ENCODE measurements at places on chromosomes 1 and 21. TPM values are rescaled to one million over a fixed set of nuclear protein-coding genes. Genes with fewer than 3 reads are reported as not detected.

DNA sequence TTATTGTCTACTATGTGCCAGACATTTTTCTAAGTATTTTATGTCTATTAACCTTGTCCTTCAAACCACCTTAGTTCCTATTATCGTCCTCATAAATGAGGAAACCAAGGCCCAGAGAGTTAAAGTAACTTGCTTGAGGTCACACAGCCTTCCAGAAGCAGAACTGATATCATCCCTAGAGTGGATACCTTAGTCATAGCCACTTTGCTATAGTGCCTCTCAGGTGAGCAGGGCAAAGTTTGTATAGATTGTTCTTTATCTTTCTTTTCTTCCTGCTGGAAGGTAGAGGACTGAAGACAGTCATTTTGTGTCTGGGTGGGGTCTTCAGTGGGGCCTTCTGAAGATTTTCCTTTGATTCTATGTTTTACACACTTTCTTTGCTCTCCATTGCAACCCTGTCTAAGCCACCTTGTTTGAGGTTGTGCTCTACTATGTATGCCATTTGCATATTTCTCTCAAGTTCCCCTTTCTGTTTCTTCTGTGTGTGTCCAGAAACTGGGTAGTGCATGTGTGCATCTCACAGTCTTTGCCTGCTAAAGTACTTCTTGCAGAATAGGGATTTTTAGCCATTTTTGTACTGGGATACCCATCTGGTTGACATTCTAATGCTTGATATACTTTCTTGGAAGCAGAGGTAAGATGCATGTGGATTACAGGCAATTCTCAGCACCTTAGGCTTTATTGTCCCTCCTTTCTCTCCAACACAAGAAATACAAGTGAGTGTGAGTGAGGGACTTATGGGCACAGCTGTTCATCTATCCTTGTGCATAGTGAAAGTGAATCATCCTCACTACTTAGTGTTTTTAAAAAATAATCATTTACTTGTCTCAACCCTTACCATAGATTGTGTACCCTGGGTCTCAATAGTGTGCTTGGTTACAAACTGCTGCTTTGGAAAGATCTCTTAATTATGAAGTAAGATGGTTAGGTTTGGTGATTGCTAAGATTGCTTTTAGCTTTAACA is 207.6 kb upstream of the HMCN1 start:
- DNase-seq = no peak

- no peak for DNase-seq
These were observed 313.3 kb upstream of the GREM2 start for GRCh38 chr1:240925273-240925672.

DNA sequence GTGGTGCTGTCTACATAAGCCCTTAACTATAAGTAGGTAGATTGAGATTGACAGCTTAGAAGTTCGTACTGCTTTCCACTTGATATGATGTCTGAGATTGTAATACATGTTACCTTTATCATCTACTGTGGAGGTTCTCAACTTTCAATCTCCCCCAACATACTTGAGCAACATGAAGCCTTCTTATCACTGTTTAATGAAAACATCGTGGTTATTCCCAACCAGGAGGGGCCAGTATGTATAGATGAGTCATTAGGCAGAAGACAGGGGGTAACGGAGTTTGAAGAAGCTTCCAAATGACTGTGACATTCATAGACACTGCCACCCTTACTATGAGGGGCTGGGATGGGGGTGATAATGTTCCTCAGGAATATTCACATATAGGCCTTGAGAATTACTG is 36.0 kb downstream of the CENPF start:
- no peak for DNase-seq

- no peak for DNase-seq
These were observed 1.3 kb downstream of the LSM10 start for GRCh38 chr1:36396359-36396758.

DNA sequence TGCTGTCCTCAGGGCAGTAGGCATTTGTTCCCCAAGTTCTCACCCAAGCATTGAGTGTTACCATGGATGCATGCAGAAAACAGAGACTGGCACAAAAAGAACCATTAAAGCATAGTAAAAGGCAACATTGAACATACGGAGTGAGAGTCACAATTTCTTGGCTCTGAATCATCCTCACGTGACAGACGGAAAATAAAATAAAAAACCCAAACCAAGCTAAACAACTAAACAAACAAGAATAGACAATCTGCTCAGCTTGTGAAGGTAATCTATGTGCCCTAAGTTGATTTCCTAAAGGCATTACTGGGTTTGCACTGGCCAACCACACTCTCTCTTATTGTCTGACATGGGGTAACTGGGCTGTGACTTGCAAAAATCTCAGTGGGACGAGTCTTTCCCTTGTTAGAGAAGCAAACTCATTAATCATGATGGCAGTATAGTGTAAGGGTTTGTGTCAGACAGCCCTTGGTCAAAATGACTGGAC is 306.0 kb downstream of the ASTN1 start:
- no peak for DNase-seq

Gene SPRR2F
- not detected for total RNA-seq
